ENCODE measurements at places on chromosomes 3 and 15.
A peak's percentile ranks its signal among the peaks of the same experiment; 100 is the strongest.

DNA sequence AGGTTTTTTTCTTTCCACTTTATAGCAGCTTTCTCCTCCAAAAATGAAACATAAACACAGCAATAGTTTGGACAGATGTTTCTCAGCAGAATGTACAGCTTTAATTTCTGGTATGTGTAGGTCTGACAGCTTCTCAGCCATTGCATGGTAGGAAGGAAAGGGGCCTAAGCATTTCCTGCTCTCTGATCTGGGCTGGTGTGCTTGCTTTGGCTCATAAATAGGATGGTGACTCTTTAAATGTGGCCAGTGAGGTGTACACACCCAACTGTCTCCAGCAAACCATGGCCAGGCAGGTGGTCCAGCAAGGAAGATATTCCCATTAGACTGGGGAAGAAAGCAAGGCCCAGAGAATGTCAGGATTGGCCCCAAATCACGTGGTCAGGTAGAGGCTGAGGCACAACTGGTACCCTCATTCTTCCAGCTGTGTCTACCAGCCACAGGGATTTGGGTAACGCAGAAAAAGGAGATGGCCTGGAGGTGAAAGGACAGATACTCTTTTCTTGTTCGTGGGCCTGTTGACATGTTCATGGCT is 52.1 kb downstream of the ITGA11 start:
- DNase-seq = no peak

GRCh38 chr15:48285329-48286214 is 45.7 kb upstream of the DUT start:
- DNase-seq = peak; percentile 77

GRCh38 chr3:184230603-184231528 is 1.5 kb downstream of the VWA5B2 start:
- no peak for DNase-seq

DNA sequence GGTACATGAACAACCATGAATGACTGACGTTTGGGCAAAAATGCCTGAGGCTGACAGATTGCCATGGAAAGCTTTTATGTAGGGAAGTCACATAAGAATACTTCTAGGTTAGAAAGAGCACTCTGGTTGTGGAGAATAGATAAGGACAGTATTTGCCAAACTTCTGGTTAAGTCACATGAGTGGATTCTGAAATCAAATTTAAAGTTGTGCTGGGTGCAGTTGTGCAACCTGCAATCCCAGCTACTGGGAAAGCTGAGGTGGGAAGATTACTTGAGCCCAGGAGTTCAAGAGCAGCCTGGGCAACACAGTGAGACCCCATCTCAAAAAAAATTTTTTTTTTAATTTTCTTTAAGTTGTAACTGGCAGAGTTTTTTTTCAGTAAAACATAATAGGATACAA is 7.2 kb upstream of the ZNF148 start:
- no peak for DNase-seq

DNA sequence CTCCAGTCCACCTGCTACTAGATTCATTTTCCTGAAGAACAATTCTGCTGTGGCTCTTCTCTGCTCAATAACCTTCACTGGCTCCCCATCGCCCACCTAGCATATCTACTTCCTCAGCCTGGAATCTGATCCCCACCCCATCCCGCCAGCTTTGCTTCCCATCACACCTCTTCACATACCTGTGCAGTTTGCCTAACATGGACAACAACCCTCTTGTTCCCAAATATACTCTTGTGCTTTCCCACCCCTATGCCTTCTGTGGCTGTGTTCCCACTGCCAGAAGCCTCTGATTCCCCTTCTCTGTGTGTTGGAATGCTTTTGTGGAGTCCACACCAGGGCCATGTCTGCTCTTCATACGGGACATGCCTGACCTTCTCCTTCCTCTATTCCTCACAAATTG is 29.5 kb downstream of the CMTM7 start:
- no peak for DNase-seq

DNA sequence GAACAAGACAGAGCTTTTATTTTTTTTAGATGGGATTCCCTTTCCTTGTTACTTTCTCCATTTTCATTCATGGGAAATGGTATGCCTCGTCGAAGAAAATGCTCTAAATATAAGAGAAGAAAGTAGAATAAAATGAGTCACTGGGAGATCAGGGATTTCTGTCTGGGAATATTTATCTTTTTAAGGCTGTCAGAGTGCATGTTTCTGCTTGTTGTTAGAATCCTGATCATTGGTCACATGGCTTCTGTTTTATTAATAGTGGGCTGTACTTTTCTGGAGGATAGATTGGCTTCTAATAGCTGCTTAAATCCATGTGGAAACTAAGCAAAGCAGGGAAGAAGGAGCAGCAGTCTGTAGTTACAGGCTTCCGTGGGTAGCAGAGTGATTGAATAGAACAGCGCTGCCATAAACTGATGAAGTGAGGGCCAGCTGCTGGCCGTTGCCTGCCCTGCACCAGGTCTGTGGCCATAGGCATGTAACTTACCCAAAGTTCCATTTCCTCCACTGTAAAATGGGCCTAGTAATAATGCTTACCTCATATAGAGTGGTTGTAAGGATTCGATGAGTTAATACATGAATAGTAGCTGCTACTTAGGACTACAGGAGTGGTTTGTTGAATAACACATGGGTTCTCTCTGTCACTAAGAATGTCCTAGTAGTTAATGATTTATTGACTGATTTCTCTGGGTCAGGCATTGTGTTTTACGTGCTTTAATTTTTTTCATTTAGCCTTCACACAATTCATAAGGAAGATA is 289.9 kb downstream of the SATB1 start:
- no peak for DNase-seq

GRCh38 chr15:79028411-79028964 is 62.1 kb downstream of the RASGRF1 start:
- peak; percentile 37 for DNase-seq

GRCh38 chr3:117736846-117737245 is 1027.3 kb downstream of the TUSC7 start:
- DNase-seq = no peak

GRCh38 chr3:98966434-98966833 is 64.9 kb upstream of the DCBLD2 start:
- DNase-seq = no peak

Measured in kidney glomerular epithelial cell (primary cell).